Foreskin keratinocyte (primary cell): ENCODE measurements at places on chromosomes 5 and 9.

GRCh38 chr5:129460936-129461710 is 1.0 kb downstream of the ADAMTS19 start:
- DNase-seq = no peak

DNA sequence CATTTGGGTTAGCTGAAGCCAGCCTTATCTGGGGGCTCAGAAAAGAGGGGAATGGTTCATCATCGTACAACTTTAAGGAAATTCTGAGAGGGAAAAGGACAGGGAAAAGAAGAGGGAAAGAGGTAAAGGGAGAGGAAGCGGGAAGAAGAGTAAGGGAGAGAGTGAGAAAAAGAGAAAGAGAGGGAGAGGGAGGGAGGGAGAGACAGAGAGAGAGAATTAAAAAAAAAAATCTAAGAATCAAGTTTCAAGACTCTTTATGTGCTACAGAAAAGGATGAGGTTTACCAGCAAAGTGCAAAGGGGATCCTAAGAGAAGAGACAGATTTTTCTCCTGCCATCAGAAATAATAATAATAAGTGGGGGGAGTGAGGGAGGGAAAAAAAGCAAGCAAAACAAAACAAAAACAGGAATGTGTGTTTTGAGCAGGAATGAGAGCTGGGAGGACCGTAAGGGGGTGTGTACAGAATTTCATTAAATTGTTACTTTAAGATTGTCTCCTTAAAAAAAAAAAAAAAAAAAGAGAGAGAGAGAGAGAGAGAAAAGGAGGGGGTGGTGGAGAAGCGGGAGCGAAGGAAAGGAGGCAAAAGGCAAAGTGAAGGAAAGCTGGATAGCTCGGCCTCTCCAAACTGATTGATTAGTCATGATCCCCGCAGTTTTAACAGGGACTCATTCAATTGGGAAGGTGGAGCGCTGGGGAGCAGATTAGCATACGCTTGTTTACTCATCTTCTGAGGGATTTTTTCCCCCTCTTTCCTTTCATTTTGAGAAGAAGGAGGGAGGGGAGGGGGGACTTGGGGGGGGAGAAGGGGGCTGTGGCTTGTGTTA is 438 bp upstream of the PAPPA start:
- DNase-seq = no peak

DNA sequence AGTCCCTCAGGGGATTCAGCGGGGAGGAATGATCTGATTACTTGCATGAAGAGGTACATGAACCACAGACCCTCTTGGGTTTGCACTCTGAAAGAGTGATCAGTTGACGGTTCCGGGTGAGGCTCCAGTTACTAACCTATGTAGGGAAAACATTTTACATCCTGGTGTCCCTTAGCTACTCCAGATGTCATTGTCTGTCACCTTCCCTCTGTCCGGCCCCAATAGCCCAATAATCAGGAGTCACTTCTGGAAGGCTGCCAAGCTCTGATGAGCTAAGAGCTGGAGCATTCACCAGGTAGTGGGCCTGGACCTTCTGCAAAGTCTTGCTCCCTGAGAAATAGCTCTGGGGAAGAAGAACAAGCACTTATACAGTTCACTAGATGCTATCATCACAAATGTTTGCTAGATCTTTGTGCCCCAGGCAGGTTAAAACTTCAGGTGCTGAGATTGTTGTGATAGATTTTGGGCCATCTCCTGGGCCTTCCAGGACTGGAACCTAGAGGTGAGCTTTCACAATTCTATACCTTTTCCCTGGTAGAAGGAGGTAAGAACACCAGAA is 64.5 kb downstream of the ENTREP1 start:
- no peak for DNase-seq

DNA sequence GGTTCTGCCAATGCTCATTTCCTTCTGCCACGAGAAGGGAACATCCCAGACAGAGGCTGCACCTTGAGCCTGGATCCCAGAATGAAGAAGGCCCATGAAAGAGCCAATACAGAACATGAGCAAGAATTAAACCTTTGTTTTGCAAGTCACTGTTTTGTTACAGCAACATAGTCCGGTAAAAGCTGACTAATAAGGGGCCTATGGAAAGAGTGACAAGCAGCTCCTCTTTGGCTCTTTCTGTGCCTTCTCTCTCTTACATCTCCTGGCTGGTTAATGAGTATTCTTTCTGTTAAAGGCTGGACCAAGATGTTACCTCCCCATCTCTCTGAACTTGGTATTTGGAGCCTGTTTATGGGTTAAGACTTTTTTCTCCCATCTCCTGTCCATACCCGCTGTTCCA is 10.8 kb downstream of the GFRA3 start:
- no peak for DNase-seq

DNA sequence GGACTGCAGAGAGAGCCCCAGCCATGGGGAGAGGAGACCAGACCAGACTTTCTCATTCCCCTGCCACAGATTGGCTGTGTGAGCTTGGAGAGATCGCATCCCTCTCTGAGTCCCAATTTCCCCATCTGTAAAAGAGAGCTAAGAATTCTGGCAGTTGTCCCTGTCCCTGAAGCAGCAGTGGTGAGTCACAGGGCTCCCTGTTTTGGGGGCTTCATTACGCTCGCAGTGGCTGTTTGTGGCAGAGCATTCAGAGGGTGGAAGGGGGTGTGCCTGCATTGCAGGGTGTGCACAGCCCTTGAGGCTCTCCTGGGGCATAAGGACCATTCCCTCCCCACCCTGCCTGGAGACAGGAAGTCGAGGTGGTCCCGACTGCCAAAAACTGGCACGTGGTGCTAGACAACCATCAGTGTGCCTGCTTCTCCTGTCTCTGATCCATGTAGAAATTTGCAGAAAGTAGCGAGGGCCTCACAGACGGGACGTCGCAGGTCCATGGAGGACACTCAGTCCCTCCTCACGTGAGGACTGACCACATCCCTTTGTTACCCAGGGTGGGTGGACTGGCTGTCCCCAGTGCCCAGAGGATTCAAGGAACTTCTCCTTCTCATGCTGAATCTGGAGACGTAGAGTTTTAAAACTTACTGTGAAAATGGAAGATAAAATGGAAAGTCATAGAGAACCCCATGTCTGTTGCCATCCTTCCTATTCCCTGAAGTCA is 35.3 kb downstream of the HRH2 start:
- DNase-seq = no peak
